COLO829 (cell line): ENCODE measurements at places on chromosomes 5 and 9.
A peak's percentile ranks its signal among the peaks of the same experiment; 100 is the strongest.

DNA sequence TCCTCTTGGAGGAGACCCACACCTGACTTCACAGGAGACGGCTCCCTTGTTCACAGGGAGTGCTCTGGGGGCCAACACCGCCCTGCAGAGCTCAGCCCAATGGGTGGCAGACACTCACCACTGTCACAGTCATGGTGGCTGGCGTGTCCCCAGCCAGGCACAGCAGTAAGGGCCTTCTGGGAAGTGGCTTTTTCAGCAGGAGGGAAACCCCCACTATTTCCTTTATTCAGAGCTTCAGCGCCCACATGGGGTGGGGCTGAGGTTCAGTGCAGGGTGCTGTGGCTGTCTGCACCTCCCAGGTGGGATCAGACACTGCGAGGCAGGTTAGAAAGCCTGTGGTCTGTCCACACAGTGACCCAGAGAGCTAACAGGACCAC lies 3.6 kb upstream of the SNAPC4 start:
- no peak for DNase-seq

DNA sequence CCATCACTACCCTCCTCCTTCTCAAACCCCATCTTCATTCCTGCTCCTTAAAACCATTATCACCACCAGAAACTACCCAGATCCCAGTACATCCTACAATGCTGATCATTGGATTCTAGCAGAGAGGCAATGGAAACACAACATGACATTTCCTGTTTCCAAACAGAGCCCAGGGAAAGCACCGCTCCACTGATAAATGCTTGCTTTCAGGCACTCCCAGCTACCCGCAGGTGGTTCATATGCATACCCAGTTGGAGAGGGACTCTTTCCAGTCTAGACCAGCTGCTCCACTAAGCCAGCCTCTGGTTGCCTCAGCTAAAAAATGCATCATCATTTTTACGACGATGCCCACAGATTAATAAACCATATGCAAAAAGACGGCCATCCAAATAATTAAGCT lies 39.2 kb upstream of the ACO1 start:
- DNase-seq: no peak

- DNase-seq: peak; percentile 0
Measured at GRCh38 chr5:80541392-80541791, 28.7 kb downstream of the ANKRD34B start.

- DNase-seq: no peak
Measured at GRCh38 chr5:173669483-173669882, 53.0 kb upstream of the BOD1 start.

GRCh38 chr5:141199359-141200235 lies at the start of gene PCDHB11:
Gene PCDHB11, plus strand, starts transcription at chr5:141199627. Its CDS starts 148 bp downstream, at chr5:141199775.
- peak; percentile 43 for DNase-seq

- no peak for DNase-seq
Measured at GRCh38 chr5:1435369-1435768, 9.9 kb downstream of the SLC6A3 start.

GRCh38 chr9:16238623-16239138 lies 631.8 kb downstream of the BNC2 start:
- DNase-seq: no peak

DNA sequence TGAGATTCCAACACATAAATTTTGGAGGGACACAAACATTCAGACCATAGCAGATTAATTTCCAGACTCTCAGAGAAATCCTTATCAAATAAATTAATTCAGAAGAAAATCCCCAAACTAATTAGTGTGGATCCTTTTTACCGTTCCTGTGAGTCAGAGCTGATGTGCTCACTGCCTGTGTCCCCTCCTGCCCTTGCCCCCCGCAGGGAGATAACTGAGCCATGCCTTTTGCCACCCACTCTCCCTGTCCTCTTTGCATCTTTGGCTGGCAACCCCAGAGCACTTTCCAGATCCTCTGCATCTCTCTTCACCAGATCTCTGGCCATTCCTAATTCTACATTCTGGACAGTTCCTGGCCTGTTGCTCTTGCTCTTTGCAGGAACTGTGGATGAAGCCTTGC lies 135.4 kb upstream of the MAP1B start:
- no peak for DNase-seq

- no peak for DNase-seq
Measured at GRCh38 chr9:12699529-12699928, 6.3 kb downstream of the TYRP1 start.

- DNase-seq: no peak
Measured at GRCh38 chr5:61398440-61398839, 66.4 kb downstream of the ZSWIM6 start.

- no peak for DNase-seq
Measured at GRCh38 chr5:138841531-138841930, 33.6 kb downstream of the LRRTM2 start.

GRCh38 chr5:3103262-3103811 lies 351.9 kb upstream of the IRX2 start:
- DNase-seq: no peak

DNA sequence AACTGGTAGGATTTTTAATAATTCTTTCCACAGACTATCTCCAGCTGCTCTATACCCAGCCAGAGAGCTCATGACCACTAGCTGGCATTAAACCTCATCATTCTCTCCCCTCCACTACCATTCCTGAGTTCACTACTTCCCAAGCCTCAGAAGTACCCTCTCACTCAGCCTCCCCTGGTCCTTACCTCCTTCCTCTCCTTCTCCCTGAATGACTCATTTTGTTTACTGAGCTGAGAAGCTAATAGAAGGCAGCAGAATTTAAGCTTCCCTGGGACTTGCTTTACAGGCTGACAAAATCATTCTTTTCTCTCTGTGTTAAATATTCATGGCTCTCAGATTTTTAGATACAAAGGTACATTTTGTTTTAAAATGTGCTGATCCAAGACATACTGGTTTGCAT lies 305.4 kb downstream of the TLR4 start:
- no peak for DNase-seq

DNA sequence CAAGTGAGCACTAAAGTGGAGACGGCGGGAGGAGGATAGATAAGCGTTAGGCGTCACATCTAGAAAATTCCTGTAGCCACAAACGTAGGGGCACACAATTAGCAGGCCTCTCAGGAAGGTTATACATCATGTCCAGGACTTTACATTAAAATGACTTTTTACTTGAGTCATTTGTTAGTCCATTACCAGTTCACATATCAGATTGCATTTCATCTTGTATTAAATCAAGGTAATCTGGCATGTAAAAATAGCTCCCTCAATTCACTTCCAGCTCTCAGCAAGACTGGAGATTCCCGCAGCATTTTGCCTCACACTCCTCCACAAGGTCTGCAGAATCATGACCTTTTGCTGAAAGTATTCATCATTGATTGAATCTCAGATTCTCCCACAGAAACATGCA lies 118.8 kb downstream of the PRDM6 start:
- no peak for DNase-seq

- no peak for DNase-seq
Measured at GRCh38 chr5:81035522-81035921, 75.4 kb downstream of the RASGRF2 start.

DNA sequence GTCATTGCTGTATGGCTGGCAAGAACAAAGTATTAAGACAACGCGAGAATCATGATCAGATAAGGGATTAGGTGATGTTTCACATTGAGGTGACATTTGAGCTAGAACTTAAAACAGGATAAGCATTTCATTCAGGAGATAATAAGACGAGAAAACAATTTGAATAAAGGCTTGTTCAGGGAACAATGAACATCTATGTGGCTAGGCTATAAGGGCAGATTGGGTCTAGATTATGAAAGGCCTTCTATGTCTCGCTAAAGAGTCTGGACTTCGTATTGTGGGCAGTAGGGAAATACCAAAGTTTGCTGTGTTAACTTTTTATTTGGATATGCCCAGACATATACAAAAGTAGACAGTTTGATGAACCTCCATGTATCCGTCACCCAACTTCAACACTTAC lies 6.9 kb downstream of the MRPL22 start:
- DNase-seq: peak; percentile 73

DNA sequence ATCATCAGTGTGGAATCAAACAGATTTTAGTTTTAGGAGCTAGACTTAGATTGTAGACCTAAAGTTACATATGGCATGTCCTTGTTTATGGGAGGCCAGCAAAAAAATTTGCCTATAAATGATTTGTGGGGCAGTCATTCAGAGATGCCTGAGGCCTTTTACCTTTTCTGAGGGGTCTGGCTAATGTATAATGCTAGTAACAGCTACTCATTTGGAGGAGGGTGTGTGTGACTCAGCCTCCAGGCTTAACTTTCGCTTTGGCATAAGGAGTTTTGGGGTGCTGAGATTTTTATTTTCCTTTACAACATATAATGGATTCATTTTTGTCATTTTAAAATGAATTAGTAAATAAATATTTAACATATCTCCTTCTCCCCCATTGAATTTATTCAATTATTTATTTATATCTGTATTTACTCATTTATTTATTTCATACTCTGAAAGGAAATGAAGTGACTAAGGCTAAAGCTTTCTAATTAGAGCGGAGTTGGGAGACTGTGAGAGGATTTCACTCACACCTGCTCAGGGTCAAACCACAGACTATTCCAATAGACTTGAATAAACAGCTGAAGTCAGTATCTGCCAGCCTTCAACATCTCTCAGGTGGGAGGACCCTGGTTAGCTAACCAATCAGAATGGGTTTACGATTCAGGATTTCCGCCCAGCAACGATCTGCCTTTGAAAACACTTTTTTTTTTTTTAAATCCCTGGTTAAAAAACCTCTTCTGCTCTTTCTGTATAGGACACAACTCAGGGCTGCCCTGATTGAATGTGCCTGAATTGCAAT lies 487.5 kb upstream of the SGCD start:
- DNase-seq: no peak

DNA sequence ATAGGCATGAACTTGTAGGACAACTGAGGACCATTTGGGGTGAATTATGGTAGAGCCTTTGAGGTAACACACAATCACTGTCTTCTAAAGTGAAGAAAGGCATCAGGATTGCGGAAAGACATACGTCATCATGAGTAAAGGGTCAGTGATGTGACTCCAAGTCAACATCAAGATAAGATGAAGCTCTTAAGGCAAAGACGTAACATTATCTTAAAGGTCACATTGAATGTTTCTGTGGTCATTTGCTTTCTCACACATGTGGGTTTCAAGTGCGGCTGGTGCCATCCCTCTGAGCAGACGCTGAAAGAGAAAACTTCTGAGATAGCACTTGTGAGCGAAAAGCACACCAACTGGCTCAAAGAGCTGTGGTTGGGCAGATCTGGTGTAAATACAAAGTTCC lies 63.3 kb upstream of the GRAMD2B start:
- no peak for DNase-seq
